Peyer's patch (tissue), 4 donors: ENCODE measurements at places on chromosomes 2 and 18.
A peak's percentile ranks its signal among the peaks of the same experiment; 100 is the strongest.

- DNase-seq: no peak
Measured at GRCh38 chr18:10893196-10893595, 256.2 kb downstream of the PIEZO2 start.

- DNase-seq: no peak
Measured at GRCh38 chr18:38642711-38643110, 1077.1 kb upstream of the CELF4 start.

GRCh38 chr2:185967335-185967734 lies 228.7 kb downstream of the FSIP2 start:
- DNase-seq: no peak

GRCh38 chr2:85318222-85319074 lies 9.3 kb downstream of the TGOLN2 start:
- no peak for DNase-seq

GRCh38 chr18:64240316-64240715 lies 91.4 kb upstream of the LINC00305 start:
- DNase-seq: no peak

GRCh38 chr2:204160989-204161388 lies 224.4 kb downstream of the ICOS start:
- DNase-seq: no peak

DNA sequence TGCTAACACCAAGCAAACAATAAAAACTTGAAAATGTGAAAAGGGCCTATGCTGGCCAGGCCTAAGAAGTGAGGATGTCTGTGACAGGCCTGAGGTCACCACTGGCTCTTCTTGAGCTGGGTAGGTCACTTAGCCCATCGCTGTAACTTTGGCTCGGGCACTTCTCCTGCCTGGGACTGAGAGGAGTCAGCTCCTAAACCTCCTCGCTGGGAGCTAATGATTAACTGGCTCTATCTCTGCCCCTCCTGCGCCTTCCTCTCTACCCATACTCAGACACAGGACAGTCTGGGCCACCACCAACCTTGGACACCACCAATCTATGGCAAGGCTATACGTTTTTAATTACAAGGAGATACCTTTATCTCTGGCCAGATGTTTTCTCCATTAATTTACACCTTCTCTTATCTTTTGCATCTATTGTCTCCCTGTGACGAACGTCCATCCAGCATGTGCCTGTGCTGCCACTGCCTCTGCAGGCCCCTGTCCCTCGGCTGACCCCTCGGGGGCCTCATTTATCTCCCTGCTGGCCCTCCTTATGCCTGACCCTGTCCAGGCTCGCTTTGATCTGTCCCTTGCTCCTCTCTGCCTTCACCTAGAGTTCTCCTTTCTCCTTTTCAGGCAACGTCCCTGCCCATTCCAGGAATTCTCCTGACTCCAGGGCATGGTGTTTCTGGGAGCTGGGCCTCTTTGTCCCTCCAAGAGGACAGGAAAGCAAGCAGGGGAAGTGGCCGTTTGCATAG lies 149.1 kb upstream of the GATA6 start:
- DNase-seq: peak; percentile 51

DNA sequence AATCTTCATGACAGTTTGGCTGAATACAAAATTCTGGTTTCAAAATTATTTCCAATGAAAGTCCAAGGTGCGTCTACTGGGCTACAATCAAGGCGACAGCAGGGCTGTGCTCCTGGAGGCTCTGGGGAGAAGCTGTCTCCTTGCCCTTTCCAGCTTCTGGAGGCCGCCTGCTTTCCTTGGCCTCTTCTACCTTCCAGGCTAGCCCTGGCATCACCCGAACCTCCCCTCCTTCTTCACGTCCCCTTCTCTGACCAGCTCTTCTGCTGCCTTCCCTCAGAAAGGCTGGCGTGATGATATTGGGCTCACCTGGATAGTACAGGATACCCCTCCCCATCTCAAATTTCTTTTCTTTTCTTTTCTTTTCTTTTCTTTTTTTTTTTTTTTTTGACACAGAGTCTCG lies 115.5 kb downstream of the KCNF1 start:
- DNase-seq: no peak

DNA sequence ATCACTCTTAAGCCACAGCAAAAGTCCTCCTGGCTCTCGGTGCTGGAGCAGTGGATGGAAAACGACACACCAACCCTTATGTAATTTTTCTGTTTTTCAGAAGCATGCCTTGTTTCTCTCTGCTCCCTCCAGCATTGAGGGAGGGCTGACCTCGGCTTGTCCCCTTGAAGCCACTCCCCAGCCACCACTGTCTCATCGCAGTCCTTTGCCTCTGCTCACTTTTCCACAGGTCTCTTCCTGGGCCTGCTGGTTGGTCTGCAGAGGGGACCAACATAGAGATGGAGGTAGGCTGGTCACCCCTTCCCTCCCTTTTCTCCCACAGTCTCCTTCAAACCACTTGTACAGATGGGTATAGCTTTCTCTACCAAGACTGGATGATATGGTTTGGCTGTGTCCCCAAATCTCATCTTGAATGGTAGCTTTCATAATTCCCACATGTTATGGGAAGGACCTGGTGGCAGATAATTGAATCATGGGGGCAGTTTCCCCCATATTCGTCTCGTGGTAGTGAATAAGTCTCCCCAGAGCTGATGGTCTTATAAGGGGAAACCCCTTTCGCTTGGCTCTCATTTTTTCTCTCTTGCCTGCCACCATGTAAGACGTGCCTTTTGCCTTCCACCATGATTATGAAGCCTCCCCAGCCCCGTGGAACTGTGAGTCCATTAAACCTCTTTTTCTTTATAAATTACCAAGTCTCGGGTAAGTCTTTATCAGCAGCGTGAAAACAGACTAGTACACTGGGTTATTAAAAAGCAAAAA lies 14.3 kb upstream of the RIOK3 start:
- DNase-seq: no peak

- no peak for DNase-seq
Measured at GRCh38 chr2:69559442-69560146, 83.9 kb downstream of the AAK1 start.

DNA sequence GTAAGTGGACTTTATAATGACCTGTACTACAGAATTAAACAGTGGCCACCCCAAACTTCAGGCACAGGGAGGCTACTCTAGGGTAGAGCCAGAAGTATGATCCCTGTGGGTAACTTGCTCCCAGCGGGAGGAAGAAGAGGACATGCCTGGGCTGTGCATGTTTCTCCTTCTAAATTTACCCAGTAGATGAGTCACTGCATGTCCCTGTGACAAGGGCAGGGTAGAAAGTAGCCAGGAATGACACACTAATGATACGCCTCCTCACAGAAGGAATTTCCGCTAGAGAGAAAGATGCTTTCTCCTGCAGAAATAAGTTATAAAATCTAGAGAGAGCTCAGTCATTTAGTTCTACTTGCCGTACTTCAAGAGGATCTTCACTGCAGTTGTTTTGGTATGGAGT lies 7.5 kb downstream of the ACYP2 start:
- DNase-seq: no peak

GRCh38 chr2:188196343-188197008 lies 95.2 kb upstream of the GULP1 start:
- DNase-seq: no peak

DNA sequence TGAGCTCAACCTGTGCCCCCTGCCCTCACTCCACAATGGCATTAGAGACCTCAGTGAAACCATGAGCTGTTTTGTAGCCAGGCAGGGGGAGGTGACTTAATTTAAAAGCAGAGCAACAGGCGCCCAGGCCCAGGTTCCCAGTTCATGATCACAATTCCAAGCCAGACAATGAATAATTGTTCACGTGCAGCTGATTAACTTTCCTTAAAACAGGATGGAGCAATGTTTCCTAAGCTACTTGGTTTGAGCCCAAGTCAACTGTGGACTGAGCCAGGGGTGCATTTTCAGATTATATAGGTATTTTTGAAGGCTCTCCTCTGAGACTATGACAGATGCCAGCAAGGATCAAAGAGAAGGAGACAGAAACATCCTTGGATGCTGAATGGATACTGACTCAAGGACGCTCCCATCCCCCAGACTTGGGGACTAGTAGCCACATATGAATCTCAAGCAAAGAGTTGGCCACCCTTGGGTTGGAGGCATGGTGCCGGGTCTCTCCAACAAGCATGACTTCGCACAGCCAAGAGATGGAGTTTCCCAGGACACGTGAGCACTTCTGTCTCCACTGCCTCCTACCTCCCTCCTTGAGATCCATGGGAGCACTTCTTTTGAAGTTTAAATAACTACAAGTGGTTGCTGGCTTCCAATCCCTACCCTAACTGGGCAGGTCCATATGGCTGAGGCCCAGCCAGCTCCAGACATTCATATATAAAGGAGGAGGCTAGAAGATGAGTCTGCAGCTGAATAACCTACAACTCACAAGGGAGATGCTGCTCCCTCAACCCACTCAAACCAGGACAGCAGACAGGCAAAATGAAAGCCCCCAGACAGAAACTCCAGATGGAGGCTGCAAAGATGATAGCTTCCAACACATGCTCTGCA lies 12.7 kb downstream of the SMAD7 start:
- no peak for DNase-seq

GRCh38 chr2:163732727-163733126 lies 3.1 kb downstream of the FIGN start:
- no peak for DNase-seq

DNA sequence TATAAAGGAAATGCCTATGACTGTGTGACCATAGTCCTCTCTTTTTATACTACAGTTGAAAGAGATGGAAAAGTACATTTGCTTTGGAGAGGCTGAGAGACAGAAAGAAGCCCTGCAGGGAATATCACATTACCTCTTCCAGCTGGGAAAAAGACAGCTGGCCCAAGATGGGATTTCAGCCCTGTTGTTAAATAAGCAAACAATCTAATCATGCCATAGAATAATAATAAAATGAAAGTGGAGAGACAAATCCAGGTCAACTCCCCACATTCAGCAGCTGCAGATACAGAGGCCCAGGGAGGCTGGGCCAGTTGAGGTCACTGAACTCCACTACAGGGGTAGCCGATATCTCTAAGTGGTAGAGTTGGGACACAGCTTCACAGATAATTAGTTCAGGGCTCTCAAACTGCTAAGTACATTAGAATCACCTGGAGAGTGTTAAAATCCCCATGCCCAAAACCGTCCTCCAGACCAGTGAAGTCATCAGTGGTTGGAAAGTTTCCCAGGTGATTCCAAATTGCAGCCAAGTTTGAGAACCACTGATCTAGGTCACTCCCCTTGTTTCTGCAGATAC lies 81.9 kb downstream of the MOGAT1 start:
- no peak for DNase-seq

- no peak for DNase-seq
Measured at GRCh38 chr2:202508686-202509085, 126.1 kb upstream of the FAM117B start.

DNA sequence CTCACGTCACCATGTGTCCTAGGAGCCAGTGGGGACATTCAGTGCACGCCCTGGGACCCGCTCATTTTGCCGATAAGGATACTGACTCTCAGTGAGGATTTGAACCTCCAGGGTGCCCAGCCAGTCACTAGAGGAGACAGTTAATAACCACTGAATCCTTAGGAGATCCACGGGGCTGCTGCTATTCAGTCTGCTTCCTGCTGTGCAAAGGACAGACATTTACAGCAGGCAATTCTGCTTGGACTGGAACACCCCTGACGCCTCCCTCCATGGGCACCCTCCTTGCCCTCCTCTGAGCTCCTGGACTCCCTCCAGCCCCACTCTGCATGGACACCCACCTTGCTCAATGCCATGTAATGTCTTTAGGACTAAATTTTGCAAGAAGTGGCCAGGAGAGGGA lies 265.5 kb downstream of the EIPR1 start:
- no peak for DNase-seq

GRCh38 chr18:45381282-45381681 lies 234.0 kb upstream of the SLC14A2 start:
- no peak for DNase-seq

GRCh38 chr2:208369091-208369490 lies 37.5 kb upstream of the PTH2R start:
- no peak for DNase-seq

GRCh38 chr2:176297067-176297466 lies 27.8 kb downstream of the MTX2 start:
- DNase-seq: no peak

- DNase-seq: no peak
Measured at GRCh38 chr2:222835143-222835822, 25.6 kb upstream of the ACSL3 start.

DNA sequence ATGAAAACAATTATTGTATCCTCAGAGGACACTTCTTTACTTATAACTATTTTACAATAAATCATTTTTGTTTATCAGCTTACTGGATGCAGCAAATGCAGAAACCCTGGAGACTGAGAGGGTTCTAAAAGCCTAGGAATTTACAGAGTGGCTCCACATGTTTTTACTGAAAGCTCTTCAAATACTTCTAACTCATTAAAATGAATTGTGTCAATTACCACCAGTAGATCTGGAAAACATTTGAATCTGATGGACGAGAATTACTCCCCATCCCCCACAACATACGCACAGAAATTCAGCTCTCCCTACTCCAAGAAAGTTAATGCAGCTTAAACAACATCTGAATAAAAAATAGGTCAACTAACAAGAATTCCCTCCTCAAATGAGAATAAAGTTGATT lies 319.8 kb upstream of the FIGN start:
- DNase-seq: no peak

DNA sequence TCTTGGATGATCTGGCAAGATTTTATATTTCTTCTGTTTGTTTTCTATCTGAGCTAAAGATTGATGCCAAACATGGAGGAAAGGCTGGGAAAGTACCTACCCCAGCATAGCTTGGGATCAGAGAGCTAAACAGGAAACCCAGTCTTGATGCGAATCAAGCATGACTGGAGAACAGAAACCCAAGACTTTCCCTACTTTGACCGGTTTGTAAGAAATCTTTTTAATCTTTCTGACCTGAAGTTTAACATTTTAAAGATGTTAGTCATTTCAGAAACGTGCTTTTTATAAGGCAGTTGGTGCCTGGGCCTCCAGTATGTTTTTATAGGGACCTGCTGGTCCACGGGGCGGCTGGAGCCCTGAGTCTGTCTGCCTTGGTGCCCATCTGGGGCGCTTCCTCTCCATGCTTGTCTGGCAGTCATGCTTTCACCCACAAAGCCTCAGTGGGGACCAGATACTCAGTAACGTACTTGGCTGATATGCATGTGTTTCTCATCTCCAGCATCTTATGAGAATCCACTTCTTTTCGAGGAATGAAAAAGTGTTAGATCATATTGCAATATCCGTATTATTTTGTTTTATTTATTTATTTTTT lies 266.5 kb downstream of the PTGR3 start:
- DNase-seq: no peak

- DNase-seq: peak; percentile 72
Measured at GRCh38 chr2:131093696-131094462, 619 bp upstream of the FAM168B start.

GRCh38 chr18:75378376-75379315 lies 48.9 kb downstream of the SMIM21 start:
- DNase-seq: no peak

- no peak for DNase-seq
Measured at GRCh38 chr2:231743376-231744116, 35.2 kb downstream of the PTMA start.

GRCh38 chr2:70941701-70942100 lies 6.0 kb downstream of the ATP6V1B1 start:
- no peak for DNase-seq
